ENCODE measurements at places on chromosomes 3 and 15.

DNA sequence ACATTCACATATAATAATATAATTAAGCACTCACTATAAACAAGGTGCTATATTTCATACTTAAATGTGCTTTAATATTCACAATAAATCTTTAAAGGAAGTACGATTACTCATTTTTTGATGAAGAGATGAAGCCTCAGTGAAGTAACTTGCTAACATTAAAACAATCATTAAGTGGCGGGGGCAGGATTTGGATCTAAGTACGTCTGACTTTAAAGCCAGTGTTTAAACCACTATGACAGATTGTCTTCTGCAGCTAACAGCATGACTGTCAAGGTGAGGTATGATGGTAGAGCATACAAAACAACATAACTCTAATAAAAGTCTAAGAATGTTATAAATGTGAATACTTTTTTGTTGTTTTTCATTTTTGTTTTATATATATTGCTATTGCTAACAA lies 862.1 kb downstream of the ROBO1 start:
- DNase-seq: no peak

- no peak for DNase-seq
These were observed 29.1 kb upstream of the P4HTM start for GRCh38 chr3:48960841-48961413.

DNA sequence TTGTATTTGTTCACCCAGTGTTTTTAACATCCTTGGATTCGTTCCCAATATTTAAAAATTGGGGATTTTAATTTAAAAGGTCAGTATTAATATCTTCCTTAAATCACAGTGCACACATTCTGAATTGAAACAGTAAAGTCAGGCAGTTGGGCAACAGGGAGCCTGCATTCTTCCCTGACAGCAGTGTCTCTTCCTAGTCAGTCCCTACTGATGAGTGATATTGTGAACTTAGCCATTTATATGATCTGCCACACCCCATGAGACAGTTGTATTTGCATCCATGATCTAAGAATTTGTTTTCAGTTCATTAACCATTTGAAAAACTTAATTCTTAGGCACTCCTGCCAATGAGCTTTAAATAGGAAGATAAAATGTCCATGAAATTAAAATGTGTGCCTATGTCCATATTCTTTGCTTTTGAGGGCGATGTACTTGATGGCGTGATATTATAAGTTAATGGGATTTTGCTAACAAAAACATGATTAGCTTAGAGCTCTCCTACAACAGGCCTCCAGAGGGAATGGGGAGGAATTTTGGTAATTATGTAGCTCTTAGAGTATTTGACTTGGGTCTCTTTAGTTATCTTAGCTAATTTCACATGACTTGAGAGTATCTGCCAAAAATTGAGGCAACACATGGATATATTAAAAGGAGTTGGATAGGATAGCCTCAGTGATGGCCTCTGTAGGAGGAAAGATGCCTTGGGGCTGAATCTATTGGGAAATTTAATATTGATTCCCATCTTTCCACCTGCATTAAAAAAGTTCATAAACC lies 219.3 kb downstream of the PTPRG start:
- DNase-seq: no peak

DNA sequence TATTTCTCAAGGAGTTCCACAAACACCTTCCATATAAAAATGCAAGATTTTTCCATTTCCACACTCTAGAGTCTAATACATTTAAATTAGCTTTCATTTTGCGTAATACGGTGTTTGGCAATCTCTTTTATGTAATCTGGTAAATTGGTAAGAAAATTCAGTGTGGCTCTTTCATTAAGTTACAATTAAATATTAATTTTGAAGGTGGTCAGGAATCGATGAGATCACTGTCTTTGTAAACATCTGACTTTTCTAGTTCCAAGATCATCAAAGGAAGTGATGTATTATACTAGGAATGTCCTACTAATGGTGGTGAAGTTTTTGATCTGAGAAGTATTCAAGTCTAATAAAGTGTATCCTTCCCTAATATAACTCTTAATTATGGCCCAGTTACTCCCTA lies 1.1 kb upstream of the UTS2B start:
- no peak for DNase-seq

DNA sequence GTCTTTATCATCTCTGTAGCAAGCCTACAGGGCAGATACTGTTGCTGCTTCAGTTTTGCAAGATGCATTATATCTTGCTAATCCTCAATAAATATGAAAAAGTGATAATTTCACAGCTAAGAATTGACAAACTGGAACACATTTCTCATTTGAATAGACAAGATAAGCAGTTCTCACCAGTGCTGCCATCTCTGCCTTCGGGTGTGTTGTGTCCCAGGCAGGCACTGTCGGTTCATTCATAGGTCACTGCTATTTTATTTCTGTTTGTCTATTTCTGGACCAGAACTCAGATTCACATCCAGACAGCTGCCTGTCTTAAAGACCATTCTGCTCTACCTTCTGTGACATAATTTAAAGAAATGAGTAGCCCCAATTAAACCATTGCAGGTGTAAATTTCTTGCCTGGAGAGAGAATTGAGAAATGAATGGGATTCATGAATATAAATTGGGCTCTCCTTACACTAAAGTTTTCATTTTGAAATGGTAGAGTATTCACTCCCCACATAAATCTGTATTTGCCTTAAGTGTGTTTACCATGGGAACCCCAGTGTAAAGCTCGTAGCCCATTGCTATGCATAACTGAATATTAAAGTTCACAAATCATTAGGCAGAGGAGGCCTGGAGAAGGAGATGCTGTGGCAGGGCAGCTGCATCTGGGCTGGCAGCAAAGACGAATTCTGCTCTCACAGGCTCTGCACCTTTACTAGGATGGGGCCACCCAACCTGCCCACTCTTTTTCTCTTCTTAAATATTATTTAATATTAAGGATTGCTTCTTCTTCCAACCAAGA lies 149.9 kb downstream of the ARPP21 start:
- DNase-seq: no peak

DNA sequence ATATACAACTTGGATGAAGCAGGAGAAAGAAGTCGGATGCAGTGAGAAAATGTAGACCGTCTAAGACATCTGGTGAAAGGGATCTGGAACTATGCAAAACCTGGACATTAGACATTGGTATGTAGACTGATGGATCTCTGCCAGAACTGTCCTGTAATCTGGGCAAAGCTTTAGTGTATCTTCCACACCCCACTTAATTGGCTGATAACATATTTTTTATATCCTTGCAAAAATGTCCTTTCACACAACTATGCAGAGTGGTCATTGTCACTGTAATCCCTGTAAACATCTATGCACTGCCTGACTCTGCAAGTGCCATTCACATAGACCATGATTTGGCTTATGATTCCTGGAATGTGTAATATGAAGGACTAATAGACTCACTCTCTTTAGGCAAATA lies 163.1 kb downstream of the TUSC7 start:
- DNase-seq: no peak

GRCh38 chr3:134614955-134615354 lies 35.9 kb downstream of the KY start:
- no peak for DNase-seq

DNA sequence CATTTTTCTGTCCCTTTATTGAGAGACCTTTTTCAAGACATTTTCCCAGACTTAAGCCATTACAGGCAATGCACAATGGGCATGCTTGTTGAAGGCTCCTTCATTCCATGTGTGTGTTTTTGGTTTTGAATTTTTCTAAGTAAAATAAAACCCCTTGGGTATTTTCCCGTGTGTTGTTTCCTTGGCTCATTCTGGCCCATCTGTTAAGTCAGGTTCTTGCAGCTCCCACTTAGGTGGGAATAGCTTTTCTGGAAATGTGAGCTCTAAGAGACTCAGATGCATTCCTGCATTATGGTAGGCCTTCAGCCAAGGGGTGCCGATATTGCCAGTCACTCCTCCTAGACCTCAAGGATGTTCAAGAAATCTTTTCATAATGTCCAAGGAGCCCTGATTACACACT lies 314.9 kb downstream of the CACNA2D3 start:
- no peak for DNase-seq

DNA sequence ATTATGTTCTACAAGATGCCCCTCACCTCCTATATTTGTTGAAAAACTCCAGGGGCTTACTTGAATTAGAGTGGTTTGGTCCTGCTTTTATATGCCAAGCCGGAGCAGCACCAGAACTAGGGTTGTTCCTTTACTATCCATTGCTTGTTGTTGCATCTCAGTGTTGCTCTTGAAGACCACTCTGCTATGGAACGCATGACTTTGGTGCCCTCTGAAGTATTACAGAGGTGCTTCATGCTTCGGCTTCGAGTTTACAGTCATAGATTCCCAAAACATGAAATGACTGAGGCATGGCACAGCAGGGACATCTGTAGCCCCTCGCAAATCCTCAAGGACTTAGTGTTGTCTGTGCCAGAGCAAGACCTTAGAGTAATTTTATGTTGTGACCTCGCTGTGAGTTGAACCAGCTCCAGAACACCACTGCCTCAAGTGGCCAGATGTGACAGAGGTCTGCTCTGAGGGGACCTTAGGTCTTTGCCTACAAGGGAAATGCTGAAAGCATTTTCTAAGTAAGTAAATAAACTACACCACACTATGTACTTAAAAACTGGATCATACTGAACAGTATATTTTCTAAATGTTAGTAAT lies 67.2 kb upstream of the SIAH2 start:
- DNase-seq: no peak

- no peak for DNase-seq
These were observed 146.8 kb downstream of the FAM43A start for GRCh38 chr3:194832346-194833104.

GRCh38 chr15:65405791-65406423 lies 16.8 kb downstream of the IGDCC4 start:
- no peak for DNase-seq

- no peak for DNase-seq
These were observed 387.6 kb downstream of the NAALADL2 start for GRCh38 chr3:175246766-175247165.

GRCh38 chr3:172185907-172186306 lies 146.5 kb downstream of the FNDC3B start:
- DNase-seq: no peak

DNA sequence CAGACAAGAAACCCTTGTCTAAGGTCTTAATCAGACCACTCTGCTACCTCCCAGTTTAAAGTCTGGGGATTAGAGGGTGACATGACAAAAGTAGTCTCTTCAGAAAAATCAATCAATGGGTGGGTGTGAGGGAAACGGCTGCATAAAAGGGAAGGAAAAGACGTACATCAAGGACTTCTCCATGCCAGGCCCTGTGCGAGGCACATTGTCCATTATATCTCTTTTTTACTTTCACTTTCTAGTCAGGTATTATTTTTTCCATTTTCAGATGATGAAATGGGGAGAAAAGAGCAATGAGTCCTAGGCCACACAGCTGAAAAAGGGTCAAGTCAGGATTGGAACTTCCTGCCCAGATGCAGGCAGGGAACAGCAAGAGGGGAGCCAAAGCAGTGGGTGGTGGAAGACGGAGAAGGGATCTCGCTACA lies 4.6 kb upstream of the CX3CR1 start:
- DNase-seq: no peak

DNA sequence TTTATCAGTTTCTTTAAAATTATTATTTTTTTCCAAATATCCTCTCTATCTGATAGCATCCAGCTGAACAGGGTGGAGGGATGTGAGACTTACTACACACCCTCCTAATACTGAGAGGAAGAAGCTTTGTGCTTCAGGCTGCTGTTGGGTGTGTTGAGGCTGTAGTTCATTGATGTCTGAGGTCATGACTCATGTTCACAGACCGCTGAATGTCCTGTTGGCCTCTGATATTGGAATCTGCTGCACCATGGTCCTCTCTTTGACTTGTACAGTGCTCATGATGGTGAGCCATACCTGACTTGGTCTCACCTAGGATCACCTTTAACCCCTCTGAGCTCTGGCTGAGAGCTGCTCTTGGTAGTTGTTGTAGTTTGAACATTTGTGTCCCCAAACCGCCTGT lies 302.9 kb downstream of the SATB1 start:
- no peak for DNase-seq

GRCh38 chr3:196782511-196782910 lies 42.9 kb downstream of the PAK2 start:
- no peak for DNase-seq

- DNase-seq: no peak
These were observed 97.2 kb downstream of the DGKG start for GRCh38 chr3:186264608-186265400.

GRCh38 chr3:55647063-55647462 lies 160.0 kb upstream of the WNT5A start:
- no peak for DNase-seq

DNA sequence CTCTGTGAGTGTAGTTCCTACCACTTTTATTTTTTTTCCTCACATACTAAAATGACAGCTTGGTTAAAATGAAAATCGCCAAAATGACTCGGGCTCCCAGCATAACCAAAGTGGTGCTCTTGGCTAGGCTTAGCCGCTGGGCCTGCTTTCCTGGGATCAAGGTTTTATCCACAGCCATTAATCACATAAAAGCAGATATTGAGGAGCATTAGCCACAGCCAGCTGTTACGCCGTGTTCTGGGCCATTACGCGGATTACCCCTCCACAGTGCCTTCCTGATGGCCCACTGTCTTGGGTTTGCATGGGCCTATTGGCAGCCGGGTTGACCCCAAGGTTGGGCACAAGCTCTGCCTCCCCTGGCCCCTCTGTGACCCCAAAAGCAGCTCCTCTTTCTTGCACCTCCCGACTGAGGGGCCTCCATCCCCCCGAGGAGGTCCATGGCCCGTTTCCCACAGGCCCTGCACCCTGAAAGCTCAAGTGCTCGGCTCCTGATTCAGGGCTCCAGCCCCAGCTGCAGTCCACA lies 30.4 kb upstream of the TRPM1 start:
- DNase-seq: no peak

GRCh38 chr15:77504871-77505270 lies 84.2 kb downstream of the HMG20A start:
- DNase-seq: no peak

DNA sequence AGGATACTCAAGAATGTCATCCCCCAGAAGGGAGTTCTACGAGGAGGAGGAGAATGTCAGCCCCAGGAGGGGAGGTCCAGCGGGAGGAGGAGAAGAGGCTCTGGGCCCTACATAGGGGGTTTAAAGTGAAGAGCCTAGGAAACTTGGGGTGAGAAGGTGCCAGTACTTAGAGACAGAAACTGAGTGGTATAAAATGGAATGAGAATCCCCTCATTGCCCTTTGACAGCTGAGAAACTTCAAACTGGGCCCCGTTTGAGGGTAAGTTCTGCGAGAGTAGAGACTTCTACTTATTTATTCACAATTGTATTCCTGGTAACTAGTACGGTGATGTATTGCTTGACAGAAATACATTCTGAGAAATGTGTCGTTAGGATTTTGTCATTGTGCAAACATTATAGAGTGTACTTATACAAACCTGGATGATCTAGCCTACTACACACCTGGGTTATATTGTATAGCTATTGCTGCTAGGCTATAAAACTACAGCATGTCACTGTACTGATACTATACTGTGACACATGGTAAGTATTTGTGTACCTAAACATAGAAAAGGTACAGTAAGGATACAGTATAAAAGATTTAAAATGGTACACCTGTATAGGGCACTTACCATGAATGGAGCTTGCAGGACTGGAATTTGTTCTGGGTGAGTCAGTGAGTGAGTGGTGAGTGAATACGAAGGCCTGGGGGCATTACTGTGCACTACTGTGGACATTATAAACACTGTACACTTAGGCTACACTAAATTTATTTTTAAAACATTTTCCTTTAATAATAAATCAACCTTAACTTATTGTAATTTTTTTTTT lies 62.0 kb downstream of the TSC22D2 start:
- DNase-seq: no peak
